ENCODE measurements at places on chromosomes 5 and 9.

- no peak for DNase-seq
These were observed 39.7 kb downstream of the PCDH1 start for GRCh38 chr5:141838326-141839014.

DNA sequence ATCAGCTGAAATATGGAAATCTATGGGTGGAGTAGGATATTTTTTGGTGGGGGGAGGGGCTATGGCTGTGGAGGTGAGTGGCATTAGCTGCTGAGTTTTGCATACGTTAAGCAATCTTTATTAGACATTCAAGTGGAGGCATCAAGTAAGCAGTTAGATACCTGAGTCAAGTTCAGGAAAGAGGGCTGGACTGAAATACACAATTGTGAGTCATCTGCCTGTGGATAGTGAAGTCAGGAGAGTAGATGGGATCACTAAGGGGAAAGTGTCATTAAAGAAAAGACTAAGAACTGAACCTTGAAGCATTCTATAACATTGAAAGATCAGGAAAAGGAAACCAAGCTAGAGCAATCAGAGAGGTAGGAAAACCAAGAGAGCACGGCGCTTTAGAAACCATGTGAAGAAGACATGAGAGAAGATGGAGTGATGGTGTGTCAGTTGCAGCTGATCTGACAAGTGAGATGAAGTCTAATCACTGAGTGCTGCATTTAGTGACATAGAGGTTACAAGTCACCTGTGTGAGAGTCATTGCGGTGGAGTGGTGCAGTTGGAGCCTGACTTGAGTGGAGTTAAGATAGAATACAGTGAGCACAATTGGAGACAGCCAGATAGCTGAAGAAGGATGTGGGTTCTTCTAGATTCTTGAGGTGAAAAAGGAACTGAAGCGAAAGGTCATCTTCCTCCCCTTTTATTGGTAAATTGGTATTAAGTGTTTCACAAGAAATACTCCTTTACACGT is 88.7 kb downstream of the PIP5K1B start:
- DNase-seq = no peak

- no peak for DNase-seq
These were observed 60.1 kb downstream of the TMEM174 start for GRCh38 chr5:73233053-73233460.

GRCh38 chr5:15704397-15704947 is 204.5 kb downstream of the FBXL7 start:
- no peak for DNase-seq

GRCh38 chr9:103981912-103982311 is 112.2 kb upstream of the SMC2 start:
- DNase-seq = no peak

DNA sequence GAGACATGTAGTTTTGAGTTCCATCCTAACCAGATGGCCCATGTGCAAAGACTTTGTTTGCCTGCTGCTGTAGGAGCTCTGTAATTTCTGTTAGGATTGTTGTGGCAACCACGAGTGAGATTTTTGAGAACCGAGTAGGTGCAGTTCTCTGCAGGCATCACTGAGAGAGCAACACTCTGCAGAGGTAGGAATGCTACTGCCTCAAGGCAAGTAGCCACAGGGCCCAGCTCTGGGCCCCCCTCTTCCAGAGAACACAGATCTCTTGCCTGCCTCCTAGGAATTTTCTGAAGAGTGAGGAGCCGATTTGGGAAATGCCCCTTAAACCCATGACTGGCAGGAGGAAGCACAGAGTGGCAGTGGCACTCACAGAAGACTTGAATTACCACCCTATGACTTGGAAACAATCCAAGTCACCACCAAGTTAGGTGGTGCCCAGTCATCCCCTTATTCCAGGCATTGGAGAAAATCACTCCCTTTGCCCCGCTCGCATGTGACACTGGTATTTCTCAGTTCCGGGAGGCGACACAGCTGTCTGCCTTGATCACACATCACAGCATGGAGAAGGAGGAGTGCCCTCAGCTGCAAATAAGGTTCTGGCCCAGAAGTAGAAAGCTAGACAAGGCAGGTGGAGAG is 52.5 kb upstream of the SLC2A8 start:
- no peak for DNase-seq

Measured in suppressor macrophage treated with lipopolysaccharide for 4 hours (primary cell).